ENCODE measurements at places on chromosomes 16 and 17.

GRCh38 chr16:85524365-85524629 is 88.8 kb upstream of the GSE1 start:
- DNase-seq = no peak

GRCh38 chr16:80015566-80015965 is 415.0 kb upstream of the MAF start:
- no peak for DNase-seq

DNA sequence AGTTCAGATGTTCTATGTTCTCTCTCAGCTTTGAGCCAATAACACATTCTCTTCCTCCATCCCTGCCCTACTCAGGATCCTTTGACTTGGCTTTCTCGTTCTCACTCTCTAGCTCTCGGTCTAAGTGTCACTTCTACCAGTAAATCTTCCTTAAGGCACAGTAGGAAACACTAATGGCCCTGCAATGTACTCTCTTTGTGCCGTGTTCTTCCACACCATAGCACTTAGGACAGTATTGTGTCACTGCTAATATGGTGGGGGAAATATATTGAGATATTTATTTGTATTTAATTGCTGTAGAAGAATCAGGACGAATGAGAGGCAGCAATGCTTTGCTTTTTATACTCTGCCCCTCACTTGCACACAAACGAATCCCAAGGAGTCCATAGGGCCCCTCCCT is 493.1 kb downstream of the SHISA9 start:
- DNase-seq = no peak

- DNase-seq = no peak
These were observed 165.9 kb downstream of the PARN start for GRCh38 chr16:14464192-14464591.

DNA sequence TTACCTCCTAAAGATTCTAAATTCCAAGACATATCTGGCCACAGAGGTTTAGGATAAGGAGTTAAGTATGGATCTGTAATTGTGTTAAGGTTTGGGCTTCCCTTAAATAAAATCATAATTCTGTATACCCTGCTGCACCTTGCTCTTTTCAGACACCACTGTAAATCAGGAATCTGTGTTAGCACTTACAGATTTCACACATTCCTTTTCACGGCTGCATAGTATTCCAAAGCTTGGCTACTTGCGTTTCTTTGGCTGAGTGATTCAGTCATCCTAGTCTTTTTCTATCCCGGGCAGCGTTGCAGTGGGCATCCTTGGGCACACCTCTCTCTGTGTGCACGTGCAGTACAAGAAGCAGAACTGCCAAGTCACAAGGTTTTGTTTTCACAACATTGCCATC is 105.8 kb downstream of the SOCS1 start:
- DNase-seq = no peak

DNA sequence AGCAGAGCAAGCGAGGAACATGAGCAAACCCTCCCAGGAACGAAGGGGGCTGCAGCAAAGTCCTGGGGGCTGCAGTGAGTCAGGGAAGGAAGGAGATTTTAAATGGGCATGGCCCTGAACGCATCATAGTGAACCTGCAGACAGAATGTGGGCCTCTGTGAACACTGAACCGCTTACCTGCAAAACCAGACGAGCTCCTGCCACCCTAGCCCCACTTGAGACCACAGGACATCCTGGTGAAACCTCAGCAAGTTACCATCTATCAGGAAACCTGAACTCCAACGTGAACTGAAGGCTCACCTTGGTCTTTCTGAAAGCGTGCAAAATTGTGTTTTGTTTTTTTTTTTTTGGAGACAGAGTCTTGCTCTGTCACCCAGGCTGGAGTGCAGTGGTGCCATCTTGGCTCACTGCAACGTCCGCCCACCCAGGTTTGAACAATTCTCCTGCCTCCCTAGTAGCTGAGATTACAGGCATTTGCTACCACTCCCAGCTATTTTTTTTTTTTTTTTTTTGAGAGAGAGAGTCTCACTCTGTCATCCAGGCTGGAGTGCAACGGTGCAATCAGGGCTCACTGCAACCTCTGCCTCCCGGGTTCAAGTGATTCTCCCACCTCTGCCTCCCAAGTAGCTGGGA is 30.8 kb downstream of the FANCA start:
- DNase-seq = no peak

DNA sequence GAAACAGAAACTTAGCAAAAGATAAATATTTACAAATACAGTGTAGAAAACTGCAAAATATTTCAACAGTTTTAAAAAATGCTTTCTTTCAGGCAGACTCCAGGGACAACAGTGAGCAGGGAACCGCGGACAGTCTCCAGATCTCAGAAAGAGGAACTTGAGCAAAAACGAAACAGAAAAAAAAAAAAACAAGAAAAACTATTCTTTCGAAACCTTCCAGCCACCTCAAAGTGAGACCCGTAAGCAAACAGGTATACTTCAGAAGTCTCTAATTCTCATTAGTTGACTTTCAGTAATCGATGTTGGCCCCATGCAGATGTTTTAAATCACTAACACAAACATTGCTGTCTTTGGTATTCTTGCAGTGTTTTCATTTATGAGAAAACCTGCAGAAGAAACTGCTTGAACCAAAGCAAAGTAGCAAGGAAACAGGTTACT is 15.7 kb upstream of the CCL1 start:
- no peak for DNase-seq

DNA sequence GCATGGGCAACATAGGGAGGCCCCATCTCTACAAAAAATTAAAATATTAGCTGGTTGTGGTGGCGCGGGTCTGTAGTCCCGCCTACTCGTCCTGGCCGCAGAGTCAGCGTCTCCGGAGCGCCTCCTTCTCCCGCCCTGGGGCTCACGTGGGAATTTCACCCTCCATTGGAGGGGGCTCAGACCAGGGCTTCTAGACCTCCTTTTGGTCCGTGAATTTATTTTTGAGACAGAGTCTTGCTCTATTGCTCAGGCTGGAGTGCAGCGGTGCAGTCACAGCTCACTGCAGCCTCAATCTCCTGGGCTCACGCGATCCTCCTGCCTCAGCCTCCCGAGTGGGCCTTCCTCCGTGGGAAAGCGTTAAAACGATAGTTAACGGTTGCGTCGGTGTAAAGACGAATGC is 394 bp upstream of the NME4 start:
- peak; percentile 24 for DNase-seq

- DNase-seq = no peak
These were observed 117.0 kb downstream of the ZNF778 start for GRCh38 chr16:89334461-89334860.

DNA sequence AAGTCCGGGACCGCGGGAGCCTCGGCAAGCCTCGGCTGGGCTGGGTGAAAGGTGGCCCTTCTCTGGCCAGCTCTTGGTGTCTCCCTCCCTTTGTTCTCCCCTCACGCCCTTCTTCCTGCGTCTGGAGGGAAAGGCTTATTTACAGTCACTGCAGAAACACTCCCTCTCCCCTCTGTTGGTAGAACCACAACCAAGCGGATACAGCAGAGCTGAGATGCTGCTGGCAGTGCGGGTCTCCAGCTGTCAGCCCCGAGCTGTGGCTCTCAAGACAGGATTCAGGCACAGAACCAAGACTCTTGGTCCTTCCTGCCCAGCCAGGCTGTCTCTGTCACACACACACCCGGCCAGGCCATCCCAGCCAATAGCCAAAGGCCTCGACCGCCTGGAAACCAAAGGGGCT is 133.3 kb downstream of the ENGASE start:
- DNase-seq = no peak

DNA sequence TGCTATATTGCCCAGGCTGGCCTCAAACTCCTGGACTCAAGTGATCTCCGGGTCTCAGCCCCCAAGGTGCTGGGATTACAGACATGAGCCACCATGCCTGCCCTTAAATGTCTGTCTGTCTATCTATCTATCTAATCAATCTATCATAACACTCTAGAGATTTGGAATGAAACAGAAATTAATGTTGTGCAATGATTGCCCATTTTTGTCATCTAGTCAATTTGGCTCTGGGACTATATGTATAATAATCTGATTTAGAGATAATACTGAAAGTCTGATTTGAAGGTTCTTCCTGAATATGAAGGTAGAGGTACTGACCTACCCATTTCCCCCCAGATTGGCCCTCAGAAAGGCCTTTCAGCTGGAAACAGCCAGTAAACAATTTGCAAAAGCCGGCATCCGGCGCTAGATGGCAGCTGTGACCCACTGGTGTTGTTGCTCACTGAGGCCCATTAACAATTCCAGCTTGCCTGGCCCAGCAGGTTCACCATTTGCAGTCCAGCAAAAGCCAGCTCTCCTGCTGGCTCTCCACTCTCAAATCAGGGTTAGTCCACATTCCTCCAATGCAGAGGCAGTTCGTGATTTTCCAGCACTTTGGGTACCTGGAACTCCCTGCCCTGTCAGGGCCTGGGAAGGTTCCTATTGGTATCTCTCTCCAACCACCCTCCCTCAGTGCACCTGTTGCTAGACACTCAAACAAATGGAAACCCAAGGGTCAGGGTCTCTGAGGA is 22.9 kb upstream of the C16orf87 start:
- peak; percentile 90 for DNase-seq

- no peak for DNase-seq
These were observed 62.9 kb upstream of the AMZ2 start for GRCh38 chr17:68184816-68185436.

DNA sequence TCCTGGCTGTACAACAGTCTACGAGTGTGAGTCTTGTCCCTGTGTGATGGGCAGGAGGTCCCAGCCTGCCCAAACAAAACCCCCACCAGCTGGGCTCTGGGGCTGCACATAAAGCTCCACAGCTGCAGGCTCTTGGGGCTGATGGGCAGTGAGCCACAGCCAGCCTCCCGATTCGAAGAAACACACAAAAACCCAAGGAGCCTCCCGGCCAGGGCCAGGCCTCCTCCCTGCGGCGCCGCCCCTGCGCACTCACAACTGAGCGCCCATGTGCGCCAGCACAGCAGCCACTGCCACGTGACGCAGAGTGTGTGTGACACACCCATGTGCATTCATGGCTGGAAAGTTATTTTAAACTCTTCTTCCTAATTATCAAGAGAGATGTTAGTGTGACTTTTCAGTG is 30.6 kb upstream of the FAAP100 start:
- no peak for DNase-seq

DNA sequence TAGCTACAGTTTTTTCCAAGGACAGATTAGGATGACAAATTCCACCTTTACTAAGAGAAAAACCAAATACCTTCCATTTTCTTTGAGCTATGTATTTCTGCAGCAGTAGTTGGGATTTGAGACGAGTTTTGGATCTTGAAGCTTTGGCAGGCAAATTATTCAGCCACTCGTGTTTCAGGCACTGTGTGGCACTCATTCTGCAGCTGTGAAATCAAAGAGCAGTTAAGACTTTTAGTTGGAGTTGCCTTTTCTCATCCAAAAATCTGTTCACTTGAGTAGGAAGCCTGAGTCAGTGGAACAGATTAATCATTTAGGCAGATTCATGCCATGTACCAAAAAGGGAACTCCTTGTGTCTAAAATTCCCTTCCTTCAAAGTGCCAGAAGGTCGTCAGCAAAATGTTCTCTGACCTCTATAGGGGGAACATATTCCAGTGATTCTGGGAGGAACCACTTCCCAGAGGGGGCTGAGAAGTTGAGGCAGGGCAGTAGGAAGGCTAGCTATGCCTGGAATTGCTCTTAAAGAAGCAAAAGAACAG is 20.1 kb downstream of the ORC6 start:
- no peak for DNase-seq

DNA sequence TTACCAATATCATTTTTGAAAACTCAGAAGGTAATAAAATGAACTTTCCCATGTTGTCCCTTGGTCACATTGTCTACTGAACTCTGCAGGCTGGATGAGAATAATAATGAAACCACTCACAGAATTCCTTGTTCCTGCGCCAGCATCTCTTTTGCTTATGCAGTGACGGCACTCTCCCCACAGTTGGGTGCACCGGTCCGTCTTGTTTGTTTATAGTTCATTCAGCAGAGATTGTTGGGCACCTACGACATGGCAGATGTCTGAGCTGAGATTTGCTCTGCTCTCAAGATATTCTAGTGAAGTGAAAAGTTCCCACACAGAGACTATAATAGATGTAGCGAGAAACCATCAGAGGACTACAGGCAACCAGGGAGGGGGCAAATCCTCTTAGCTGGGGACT is 375.7 kb upstream of the CDH11 start:
- DNase-seq = peak; percentile 25

GRCh38 chr17:66755101-66755943 is 79.6 kb upstream of the CACNG5 start:
- DNase-seq = no peak

- DNase-seq = no peak
These were observed 102.1 kb downstream of the N4BP1 start for GRCh38 chr16:48507886-48508285.

GRCh38 chr17:17325228-17325627 is 22.1 kb downstream of the NT5M start:
- no peak for DNase-seq

GRCh38 chr17:35765756-35766488 is 5.2 kb downstream of the C17orf50 start:
- DNase-seq = no peak

- DNase-seq = no peak
These were observed 50.1 kb downstream of the TOM1L2 start for GRCh38 chr17:17922070-17922614.

DNA sequence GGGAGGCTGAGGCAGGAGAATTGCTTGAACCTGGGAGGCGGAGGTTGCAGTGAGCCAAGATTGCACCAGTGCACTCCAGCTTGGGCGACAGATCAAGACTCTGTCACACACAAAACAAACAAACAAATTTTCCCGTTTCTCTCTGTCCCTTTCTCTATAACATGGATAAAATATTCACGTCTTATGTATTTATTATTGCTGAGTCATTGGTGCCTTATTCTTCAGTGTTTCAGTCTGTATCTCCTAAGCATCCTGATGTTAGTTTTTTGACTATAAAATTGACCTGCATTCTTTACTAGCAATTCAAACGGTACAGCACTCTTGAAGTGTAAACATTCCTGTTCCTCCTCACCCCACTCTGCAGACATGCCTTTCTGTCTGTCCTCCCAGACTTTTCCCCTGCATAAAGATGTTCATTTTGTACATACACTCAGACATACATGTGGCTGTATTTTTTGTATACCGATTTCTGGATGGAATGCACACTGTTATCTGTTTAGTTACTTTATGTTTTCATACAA is 16.4 kb downstream of the DHODH start:
- DNase-seq = no peak
